ENCODE measurements at places on chromosomes 3 and 15.

DNA sequence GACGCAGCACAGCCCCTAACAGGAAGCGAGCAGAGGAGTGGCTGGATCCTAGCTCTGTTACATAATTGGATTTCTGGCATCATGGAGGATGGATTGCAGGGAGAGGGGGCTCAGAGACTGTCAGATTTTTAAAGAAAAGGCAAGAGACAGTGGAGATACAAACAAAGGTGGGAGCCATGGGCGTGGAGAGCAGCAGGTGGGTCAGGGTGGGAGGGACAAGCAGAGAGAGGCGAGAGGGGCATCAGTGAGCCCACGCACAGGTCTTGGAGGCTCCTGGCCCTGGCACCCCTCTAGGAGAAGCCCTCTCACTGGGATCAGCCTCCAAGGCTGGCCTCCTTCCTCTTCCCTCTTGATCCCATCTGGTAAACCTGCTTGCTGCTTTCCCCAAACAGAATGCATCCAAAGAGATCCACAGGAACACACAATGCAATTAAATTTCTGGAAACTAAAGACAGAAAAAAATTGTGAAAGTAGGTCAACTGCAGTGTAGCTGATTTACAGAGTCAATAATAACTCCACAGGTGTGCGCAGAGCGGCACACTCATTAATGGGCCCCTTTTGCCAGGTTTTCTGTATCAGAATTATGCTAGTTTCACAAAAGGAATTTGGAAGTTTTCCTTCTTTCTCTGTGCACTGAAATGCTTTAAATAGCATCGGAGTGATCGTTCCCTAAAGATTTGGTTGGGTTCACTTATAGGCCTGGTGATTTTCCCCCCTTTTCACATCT, 66.1 kb downstream of the LSM3 start:
- no peak for DNase-seq

DNA sequence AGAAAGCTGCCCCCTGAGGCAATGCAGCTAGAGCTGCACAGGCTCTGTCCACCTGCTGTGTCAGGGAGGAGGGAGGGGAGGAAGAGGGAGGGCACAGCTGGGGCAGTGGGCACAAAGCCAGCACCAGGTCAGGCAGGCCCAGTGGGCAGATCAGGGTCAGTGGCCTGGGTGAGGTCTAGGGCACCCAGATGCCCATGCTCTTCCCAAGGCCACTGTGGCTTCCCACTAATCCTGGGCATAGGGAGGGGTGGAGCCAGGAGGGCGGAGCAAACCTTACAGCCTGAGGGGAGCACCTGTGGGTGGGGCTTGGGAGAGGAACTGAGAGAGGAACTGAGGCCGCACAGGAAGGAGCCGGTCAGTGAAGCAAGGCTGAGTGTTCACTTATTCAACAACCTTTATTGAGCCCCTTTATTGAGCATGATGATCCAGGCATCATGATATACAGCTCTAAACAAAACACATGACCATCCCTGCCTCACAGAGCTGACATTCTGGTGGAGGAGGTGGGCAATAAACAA, 55.0 kb downstream of the RHCG start:
- no peak for DNase-seq

DNA sequence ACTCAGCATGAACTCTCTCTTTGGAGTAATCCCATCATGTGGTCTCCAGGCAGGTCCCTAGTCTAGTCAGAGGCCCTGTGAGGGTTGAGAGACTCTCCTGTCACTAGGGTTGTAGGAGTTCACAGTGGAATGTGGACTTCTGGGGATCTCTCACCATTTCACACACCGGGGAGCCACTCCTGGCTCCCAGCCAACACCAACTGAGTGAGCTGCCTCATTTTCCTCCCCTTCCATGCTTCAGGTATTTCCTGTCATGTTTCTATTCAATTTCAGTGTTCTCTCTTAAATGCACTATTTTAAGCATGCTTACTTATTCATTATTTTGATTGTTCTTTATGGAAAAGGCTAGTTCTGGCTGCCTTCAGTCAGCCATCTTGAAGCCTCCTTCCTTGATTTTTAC, 467.5 kb upstream of the ARL6 start:
- no peak for DNase-seq

GRCh38 chr15:33200903-33201302, 6.4 kb upstream of the FMN1 start:
- DNase-seq: peak; percentile 55

- peak; percentile 58 for DNase-seq
Observed at GRCh38 chr3:127953091-127954035, 38.3 kb downstream of the KBTBD12 start.

DNA sequence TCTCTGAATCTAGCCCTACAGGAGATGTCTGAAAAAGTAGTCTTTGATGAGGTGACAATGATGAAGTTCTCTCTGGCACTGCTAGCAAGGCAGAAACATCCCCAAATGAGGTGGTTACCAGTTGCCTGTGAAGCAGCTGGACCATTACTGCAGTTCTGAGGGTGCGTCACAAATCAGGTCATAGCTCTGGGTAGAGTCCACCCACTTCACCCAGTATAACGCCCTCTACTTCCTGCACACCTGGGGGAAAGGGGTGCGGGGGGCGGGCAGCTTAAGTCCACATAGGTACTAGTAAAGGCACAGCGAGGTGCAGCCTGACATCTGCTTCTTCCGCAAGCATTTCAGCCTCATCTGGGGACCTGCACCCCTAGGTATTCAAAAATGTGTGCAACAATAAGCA, 13.4 kb upstream of the SATB1 start:
- DNase-seq: no peak

DNA sequence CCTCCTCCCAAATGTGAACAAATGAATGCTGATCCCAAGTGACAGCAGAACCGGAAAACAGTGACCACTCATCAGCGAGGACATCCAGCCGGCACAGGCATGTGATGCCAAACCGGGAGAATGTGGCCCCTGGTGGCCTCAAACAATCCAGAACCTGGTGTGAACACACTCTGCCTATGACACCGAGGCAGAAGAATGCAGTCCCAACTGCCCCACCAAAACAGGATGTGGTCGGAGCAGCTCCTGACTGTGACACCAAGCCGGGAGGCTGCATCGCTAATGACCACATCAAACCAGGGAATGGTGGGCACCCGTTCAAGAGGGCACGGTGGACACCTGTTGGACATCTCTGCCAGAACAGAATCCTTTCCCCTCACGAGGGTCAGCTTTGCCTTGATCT, 15.4 kb downstream of the SCN5A start:
- peak; percentile 74 for DNase-seq

DNA sequence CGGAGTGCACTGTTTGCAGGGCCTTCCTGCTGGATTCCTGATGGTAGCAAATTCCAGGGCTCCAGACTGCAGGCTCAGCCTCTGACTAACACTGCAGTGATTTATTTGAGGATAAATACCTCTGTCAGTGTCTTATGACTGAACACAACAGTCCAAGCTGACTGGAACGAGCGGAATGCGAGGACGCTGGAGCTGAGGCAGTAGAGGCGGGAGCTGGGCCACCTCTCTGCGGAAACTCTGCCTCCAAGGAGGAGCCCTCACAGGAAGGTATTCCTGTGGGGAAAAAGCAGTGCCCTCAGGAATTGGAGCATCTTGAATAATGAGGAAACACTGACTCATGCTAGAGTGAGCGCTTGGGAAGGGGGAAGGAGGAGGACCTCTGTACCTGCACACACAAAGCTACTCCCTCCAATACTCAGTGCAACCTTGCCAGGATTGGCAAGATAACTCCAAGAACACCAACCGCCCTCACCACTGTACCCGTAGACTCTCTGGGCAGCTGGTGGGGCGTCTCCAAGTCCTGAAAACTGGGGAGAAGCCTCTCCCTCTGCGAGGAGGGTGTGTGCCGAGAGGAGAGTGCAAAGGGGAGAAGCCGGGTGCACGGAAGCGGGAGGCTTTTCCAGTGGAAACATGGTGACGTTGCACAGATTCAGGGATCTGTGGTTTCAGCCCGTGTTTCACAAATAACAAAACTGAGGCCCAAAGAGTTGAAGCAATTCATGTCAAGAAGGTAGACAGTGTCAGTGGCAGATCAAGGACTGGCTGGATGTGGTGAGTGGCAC, 43.0 kb downstream of the VGLL4 start:
- DNase-seq: peak; percentile 87

DNA sequence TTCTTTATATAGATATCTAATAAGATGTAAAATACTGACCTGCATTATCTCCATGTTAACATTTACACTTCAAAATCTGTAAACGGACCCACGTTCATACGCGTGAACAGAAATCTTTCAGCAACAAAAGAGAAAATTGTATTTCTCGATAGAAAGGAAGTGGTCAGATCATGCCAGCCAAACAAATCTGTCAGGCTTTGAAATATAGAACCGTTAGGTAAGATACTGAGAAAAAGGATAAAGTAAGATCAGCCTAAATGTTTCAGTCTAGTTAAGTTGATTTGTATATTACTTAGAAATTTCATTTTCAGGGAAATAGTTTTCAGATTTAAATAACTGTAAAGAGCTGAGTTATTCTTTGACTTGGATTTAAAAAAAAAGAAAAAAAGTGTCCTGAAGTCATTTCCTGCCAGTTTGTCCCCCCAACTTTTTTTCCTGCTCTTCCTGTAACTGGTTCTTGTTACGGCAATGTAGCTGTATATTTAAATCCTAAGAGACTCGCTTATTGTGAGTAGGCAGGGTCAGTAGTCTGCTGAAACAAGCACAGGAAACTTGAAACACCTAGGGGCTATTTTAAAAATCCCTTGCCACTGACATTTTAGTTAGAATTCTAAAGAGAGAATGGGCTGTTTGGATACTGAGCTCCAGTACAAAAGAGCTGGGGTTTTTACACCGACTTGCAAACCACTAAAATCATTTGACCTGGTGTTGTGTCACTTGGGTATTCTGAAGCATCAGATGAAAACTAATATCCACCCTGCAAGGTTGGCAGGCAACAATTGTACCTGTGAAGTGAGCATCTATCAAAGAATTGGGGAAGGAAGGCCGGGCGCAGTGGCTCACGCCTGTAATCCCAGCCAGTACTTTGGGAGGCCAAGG, 237.5 kb downstream of the UBE2E2 start:
- no peak for DNase-seq

DNA sequence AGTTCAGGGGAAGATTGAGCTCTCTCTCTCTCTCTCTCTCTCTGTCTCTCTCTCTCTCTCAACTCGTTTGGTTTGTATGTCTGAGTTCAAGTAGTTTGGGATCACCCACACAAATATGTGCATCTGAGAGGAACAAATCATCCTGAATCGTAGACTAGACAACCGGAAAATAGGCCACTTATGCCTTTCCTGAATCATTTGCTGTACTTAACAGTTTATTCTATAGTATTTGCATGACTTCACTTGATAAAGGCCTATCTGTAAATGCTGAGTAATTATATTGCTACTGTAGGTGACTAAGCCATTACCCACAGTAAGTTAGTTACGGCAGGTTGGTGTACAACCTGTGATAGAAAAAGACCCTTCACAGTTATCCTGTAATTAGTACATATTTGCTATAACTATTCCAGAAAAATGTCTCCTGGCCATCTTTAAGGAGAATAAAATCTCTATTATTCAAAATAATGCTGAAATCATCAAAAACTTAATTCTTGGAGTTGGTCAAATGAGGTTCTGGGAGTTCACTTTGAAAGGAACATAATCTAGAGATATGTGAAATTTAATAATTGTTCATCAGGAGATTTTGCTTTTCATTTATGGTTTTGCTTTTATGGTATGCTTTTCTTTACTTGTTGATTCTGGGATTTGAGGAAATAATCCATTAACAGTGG, 31.1 kb downstream of the OXSM start:
- DNase-seq: no peak

DNA sequence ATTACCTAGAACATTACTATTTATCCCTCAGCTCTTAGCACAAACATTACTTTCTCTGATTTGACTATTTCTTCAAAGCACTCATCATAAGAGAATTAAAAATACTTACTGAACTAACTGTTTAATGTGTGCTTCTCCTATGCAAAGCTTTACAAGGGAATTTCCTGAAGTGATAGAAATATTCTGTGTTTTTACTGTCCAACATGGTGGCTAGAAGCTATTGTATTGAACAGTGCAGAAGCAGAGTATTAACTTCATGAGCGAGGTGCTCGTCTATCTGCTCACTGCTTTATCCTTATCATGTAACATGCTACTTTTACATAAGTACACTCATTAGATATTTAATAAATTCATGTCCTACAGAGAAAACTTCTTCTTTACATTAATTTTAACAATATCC, 239.1 kb downstream of the ISL2 start:
- DNase-seq: no peak

DNA sequence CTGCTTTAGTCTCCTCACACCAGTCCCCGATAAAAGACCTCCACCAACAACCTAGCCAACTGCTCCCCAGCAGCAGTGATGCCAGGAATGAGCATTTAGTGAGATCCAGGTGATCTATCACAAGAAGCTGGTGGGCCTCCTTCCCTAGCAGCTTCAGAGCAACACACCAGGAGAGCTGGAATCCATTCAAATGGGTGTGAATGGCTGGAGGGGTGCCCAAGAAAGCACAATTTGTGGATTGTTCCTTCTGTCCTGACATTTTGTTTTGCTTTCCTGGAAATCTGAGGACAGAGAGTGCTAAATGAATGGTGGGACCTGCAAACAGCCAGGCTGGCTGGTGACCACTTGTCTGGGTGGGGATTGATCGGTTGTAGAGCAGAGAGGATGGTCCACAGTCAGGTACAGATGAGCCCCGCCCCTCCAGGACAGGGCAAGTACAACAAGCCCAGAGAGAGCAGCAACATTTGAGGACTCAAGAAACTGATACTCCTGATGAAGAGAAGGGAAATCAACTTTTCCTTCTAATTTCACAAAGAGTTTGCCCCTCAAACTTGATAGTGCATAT, 316.8 kb downstream of the VPS13C start:
- no peak for DNase-seq

DNA sequence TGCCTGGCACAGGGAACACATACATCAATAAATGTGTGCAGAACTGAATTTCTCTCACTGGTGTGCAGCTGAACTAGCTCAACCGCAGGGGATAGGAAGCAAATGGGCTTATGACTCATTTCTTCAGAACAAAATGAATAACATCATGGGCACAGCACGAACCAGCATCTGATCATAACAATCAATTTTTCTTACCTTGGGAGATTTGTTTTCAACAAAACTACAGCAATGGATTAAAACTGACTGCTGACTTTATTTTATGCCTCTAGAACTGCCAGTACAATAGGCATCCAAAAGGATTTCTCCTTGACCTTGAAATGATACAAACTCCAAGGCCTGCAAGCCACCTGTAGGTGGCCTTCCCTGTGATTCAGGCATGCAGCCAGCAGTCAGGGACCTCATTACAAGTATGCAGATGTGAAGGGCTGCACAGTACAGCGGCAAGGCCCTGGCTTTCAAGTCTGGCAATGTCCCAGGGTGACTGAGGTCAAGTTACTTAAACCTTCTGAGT, 26.1 kb downstream of the TAMM41 start:
- DNase-seq: peak; percentile 20

All from eye (tissue), 1 donor.